ENCODE measurements at places on chromosomes 2 and 18.

GRCh38 chr2:15756882-15757819, 165.5 kb downstream of the DDX1 start:
- DNase-seq: no peak

GRCh38 chr2:74001781-74002504, 17.2 kb downstream of the TET3 start:
- DNase-seq: no peak

GRCh38 chr2:20755132-20755800, 67.6 kb downstream of the LDAH start:
- no peak for DNase-seq

DNA sequence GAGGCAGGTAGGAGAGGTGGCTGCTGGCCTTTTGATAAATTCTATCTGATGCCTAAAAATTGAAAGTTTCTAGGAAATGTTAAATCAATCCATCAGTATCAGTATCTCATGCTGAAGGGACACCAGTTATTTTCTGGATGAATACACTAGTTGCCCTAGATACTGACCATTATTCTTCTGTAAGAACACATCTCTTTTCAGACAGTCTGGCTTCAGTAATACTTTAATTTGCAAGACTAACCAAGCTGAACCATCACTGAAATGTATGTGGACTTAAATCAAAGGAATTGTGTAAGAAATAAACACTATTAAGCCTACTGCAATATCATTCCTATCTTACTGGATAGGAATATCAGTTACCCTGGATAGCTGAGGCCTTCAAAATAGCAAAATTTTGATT, 1546.3 kb downstream of the LRP1B start:
- no peak for DNase-seq

DNA sequence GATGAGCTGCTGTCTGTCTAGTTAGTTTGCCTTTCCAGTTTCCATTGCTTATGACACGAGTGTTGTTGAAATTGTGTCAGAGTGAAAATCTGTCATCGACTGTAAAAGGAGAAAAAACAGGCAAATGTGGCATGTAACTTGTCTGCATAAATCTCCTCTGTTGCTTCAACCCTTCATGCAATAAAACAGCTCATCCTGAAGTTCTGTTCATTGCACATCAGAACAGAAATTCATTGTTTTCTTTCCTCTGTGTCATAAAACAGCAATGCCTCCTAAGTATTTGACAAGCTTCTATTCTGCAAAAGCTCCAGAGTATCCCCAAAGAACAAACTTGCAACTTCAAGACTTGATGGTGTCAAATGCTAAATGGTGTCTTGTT, 432.1 kb downstream of the MEIS1 start:
- no peak for DNase-seq

DNA sequence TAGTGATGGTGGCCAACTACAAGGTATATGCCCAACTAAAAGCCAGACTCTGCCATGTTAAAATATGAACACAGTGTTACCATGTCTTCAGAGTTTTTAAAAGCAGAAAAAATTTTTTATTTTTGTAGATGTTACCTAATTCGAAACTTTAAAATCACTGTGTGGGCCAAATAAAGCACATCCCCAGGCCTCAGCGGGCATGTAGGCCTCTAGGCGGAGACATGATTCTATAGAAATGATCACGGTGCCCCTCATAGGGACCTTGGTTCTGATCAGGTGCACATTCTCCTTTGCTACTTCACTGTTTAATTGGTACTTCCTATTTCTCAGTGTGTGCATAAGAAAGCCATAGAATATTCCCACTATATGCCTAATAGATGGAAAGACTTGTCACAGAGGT, 349.2 kb downstream of the XIRP2 start:
- no peak for DNase-seq

GRCh38 chr2:202881570-202881969, 10.0 kb upstream of the ICA1L start:
- DNase-seq: no peak

GRCh38 chr18:39596221-39596620, 2030.6 kb upstream of the CELF4 start:
- no peak for DNase-seq

All from activated naive CD4-positive, alpha-beta T cell (primary cell).